ENCODE measurements at places on chromosomes 2 and 18. TPM values are rescaled to one million over a fixed set of nuclear protein-coding genes. Genes with fewer than 3 reads are reported as not detected.

The NOP58 gene
- 48.2 TPM for total RNA-seq

GRCh38 chr2:147161746-147162145 lies 683.1 kb upstream of the ACVR2A start:
- DNase-seq: no peak

GRCh38 chr2:62363166-62363565 lies 142.8 kb downstream of the TMEM17 start:
- DNase-seq: no peak

DNA sequence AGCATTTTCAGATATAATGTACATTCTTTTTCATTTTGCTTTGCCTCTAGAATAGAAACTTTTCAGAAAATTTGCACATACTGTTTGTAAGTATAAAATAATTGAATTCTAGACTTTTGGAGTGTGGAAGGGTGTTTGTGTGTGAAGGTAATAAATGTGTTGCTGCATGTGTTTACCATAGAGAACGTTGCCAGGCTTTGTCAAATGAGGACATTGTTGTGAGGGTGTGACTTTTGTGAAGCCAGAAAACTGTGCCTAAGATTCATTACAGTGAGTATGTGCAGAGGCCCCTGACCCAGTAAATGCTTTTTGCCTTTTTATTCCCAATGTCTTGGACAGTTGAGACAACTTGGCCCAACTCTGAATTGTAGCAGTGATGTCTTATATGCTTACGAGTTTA lies 30.4 kb upstream of the EPB41L5 start:
- no peak for DNase-seq
